ENCODE measurements at places on chromosomes 4 and X.

- DNase-seq, result peak; percentile 87
Observed at GRCh38 chr4:76306882-76307659, 538 bp downstream of the STBD1 start.

DNA sequence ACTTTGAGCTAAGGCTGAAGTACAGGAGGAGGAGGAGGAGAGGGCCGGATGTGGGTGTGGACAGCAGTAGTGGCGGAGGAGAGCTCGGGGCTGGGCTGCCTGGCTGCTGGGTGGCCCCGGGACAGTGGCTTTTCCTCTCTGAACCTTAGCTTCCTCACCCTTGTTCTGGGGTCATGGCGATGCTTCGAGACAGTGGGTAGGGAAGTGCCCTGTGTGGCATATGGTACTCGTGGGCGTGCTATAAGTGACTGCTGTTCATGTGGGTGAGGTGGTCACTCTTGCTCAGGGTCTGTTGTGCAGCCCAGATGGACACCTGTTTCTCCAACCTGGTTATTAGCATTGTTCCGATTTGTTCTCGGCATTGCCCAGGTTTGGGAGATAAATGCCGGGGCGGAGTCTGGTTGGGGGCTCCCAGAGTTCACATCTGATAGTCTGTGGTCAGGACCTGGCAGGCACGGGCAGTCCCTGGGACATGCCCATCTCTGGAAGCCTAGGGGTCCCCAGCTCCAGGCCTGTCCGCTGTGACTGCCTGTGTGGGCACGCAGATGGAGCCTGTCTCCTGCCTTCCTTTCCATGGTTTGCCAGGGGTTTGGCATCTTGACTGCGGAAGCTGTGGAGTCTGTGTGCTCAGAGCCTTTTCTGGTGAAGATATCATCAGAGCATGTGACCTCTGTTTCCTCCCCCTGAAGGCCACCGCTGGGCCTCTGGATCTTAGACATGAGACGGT, 4.9 kb upstream of the CPZ start:
- DNase-seq, result no peak

- no peak for DNase-seq
Observed at GRCh38 chrX:30592831-30593230, 15.3 kb upstream of the TASL start.

DNA sequence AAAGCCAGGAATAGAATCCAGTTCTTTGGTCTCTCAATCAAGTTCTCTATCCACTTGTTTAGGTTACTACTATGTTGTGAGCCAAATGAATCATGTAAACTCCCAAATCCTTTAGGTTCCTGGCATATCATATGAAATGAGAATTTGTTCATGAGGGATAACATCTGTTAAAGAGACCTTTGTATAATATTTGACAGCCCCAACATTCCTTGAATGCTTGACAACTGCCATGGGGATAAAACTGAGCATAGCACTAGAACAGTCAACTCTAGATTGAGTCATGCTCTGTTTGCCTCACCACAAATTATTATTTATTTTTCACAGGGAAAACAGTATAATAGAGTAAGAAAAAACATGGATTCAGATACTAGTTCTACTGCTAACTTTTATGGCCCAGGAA, 93.3 kb downstream of the NAA11 start:
- DNase-seq, result no peak

- no peak for DNase-seq
Observed at GRCh38 chr4:48346594-48346993, 5.3 kb downstream of the SLAIN2 start.

- DNase-seq, result no peak
Observed at GRCh38 chr4:53974561-53974960, 89.8 kb downstream of the CHIC2 start.

DNA sequence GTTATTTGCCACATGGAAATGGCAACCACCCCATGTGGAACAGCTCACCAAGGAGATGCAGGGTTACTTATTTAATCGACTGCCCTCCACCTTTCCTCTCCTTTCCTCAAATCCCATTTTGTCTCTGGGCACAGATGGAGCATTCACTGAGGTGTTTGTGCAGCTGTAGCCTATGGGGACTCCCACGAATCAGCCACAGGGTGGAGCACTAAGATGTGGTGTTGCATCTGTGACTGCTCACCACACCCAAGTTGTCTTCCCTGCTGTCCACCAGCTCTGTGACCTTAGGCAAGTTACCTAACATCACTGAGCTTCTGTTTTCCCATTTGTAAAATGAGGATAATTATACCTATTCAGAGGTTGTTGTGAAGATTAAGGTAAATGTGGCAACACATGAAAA, 252.4 kb upstream of the CPEB2 start:
- peak; percentile 33 for DNase-seq

DNA sequence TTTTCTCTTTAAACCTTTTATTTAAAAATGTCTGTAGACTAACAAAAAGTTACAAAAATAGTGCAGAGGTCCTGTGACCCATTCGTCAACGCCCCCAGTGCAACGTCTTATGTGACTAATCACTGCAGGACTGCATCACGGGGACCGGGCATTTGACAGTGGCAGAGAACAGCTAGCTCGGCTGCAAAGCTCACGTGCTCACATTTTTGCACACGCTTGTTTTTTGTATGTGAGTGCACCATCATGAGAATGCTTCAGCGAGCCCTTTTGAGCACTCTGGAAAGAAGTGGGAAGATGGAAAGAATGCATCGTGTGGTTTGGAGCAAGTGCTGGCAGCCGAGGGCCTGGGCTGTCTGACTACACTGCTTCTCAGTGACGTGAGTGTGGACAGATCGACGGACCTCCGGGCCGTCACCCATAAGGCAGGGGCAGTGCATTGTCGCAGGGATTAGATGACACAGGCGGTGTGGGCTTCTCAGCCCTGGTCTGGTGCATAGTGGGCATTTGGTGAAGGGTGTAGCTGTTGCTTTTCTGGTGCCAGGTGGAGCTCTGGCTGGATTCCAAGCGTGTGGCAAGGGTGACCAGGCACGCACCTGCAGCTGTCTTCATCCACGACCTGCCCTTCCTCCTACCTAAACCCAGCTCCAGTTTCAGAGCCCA, 17.7 kb downstream of the SPON2 start:
- peak; percentile 83 for DNase-seq

GRCh38 chr4:2393353-2394270, 24.8 kb downstream of the ZFYVE28 start:
- DNase-seq, result no peak

GRCh38 chrX:111504941-111505340, 6.5 kb upstream of the SERTM2 start:
- no peak for DNase-seq

DNA sequence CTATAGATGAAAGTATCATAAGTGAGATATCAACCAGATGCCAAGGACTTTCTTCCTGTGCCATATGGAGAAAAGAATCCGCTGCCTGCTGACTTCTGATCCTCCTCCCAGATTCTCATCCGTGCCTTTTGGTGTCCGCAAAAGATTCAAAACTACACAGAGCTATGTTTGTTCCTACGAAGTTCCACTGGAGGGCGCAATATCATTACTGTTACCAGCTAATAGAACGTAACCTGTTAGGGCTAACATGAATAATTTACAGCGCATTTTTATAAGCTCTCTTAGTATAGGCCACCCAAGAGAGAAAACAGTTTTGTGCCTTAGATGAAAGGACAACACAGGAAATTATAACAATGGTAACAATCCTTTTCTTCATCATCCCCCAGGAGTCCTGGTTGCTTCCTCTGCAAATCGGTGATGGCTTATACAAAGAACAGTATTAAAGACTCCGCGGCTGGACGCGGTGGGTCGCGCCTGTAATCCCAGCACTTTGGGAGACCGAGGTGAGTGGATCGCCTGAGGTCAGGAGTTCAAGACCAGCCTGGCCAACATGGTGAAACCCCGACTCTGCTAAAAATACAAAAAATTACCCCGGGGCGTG, 22.8 kb upstream of the CENPVL3 start:
- peak; percentile 41 for DNase-seq

GRCh38 chrX:133661962-133662839, 246.9 kb upstream of the GPC4 start:
- peak; percentile 44 for DNase-seq

DNA sequence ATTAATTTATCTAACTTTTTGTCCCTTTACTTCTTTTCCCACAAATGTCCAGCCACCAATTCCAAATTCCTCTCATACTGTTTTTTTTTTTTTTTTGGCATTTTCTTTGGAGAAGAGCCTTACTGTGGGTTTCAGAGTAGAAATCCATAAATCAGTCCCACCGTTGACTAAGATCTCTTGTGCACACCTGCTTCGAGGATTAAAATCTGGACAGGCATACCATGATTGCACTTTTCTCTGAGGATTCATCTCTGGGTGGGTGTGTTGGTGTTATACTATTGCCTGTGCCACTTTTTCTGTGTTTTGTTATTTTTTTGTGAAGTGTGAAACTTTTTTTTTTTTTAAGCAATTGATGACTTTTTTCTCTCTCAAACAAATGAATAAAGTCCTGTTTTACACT, 13.2 kb downstream of the PRDM8 start:
- no peak for DNase-seq

DNA sequence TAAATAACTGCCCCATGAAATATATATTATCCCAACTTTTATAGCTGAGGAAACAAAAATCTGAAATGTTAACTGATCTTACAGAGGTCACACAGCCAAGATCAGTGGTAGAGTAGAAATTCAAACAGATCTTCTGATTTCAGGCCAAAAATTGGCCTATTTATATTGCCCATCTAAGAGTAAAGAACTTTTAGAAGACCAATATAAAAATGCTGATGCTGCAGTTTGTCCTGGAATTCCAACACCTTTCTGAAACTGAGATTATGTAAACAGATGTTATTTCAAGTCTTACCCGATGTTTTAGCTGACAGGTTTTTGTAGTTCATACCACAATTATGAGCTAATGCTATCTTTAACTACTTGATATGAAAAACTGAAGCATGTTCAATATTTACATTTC, 51.1 kb downstream of the SPANXN3 start:
- DNase-seq, result no peak

GRCh38 chrX:150483356-150483985, 85.0 kb upstream of the MTM1 start:
- no peak for DNase-seq

- no peak for DNase-seq
Observed at GRCh38 chr4:48634688-48635308, 144.7 kb downstream of the ZAR1 start.

Measured in AG20443 (cell line).